ENCODE measurements at places on chromosomes 16 and 17. TPM values are rescaled to one million over a fixed set of nuclear protein-coding genes. Genes with fewer than 3 reads are reported as not detected.

DNA sequence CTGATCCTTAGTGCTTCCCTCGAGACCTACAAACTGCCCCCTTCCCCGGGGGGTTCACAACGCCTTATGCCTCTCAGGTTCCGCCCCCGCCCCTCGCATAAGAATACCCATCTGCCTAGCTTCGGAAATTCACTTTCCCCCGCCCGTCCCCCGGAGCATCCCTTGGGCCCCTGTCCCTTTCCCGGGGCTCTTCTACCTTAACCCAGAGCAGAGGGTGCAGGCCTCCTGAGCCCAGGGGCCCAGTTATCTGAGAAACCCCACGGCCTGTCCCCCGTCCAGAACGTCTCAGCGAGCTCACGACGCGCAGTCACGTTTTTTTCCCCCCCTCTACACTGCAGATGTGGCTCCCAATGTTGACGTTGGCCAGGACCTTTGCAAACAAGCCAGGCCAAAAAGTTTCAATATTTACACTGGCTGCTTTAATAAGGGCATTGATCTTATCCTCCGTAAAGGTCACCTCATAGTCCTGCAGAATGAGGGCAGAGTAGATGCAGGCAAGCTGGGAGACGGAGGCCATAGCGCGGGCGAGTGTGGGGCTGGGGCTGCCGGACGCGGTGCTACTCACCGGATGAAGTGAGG, 1.4 kb upstream of the NBR1 start:
- peak; percentile 46 for DNase-seq
- H3K4me1 ChIP-seq: peaks cover 23% of the 10 kb centered on the region
- H3K4me3 ChIP-seq: peak overlapping the region; percentile 89
- peak overlapping the region; percentile 99 for H3K27ac ChIP-seq
- no peaks in the 10 kb centered on the region for H3K36me3 ChIP-seq
- H3K27me3 ChIP-seq: no peaks in the 10 kb centered on the region

- no peaks in the 10 kb centered on the region for H3K36me3 ChIP-seq
- DNase-seq: no peak
- H3K4me1 ChIP-seq: no peaks in the 10 kb centered on the region
- no peaks in the 10 kb centered on the region for H3K27me3 ChIP-seq
- no peak overlapping the region for H3K4me3 ChIP-seq
- no peak overlapping the region for H3K27ac ChIP-seq
Observed at GRCh38 chr17:21352981-21353265, 23.2 kb upstream of the KCNJ12 start.

DNA sequence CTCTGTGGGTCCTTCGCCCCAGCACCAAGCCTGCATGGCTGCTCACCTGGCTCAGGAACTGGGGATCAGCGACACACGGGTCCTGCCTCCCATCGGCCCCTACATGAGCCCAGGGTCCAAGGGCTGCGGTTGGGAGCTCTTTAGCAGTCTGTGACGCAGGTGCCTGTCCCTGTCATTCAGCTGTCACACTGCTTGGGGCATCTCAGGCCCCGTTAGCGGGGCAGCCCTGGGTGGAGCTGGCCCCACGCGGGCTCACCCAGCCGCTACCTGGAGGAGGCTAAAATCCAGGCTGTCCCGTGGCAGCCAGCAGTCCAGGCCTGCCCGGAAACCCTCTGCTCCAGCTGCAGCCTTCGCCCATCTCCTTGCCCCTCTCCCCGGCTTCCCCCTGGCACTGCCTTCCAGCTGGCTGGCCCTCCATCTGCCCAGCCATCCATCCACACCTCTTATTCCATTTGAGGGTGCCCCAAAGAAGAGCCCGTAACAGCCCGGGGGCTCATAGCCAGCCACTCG, 3.3 kb downstream of the GCGR start:
- no peak overlapping the region for H3K4me3 ChIP-seq
- H3K27me3 ChIP-seq: no peaks in the 10 kb centered on the region

DNA sequence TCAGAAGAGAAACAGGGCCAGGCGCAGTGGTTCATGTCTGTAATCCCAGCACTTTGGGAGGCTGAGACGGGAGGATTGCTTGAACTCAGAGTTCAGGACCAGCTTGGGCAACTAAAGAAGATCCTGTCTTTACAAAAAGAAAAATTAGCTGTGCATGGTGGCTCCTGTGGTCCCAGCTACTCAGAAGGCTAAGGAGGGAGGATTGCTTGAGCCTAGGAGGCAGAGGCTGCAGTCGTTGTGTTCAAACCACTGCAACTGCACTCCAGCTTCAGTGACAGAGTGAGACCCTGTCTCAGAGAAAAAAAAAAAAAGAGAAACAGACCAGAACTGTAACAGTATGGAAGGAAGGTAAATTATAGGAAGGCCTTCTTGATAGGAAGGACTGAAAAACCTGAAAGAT, 10.3 kb downstream of the ARL4D start:
- no peak overlapping the region for H3K4me3 ChIP-seq
- peaks cover 4% of the 10 kb centered on the region for H3K4me1 ChIP-seq
- no peaks in the 10 kb centered on the region for H3K27me3 ChIP-seq
- no peak for DNase-seq
- no peak overlapping the region for H3K27ac ChIP-seq

KRTAP4-5 gene
- total RNA-seq: not detected

- no peaks in the 10 kb centered on the region for H3K36me3 ChIP-seq
- DNase-seq: no peak
- no peak overlapping the region for H3K4me3 ChIP-seq
- H3K27ac ChIP-seq: no peak overlapping the region
- H3K4me1 ChIP-seq: no peaks in the 10 kb centered on the region
- peaks cover 2% of the 10 kb centered on the region for H3K27me3 ChIP-seq
Observed at GRCh38 chr17:49958723-49959122, 10.3 kb upstream of the DLX4 start.

- H3K4me3 ChIP-seq: no peak overlapping the region
- H3K27ac ChIP-seq: no peak overlapping the region
- no peak for DNase-seq
Observed at GRCh38 chr17:11880714-11881113, 116.6 kb downstream of the ZNF18 start.

DNA sequence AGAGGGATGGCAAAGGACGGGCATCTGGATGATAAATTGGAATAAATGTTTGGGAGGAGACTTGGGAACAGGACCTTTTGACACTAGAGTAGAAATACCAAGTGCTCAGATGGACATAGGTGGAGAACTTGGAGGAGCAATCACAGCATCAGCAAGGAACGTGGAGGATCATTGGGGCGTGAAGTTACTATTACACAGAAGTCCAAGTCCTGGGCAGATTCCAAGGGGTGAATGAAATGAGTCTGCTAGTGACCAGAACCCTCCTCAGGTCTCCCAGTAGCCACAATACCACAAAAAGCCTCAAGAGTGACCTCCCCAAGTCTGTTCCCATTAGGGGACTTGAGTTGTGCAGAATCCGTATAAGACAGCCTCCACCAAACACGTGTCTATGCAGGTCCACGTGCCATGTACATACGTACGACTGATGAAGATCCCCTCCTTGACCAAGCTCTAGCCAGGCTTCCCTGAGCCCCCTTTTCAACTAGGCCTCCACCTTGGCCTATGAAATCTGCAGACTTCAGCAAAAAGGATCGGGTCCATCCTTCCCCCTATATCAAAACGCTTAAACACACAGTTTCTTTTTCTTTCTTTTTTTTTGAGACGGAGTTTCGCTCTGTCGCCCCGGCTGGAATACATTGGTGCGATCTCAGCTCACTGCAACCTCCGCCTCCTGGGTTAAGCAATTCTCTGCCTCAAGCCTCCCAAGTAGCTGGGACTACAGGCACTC, 2.2 kb downstream of the C17orf67 start:
- H3K4me1 ChIP-seq: peaks cover 7% of the 10 kb centered on the region
- DNase-seq: no peak
- H3K27me3 ChIP-seq: no peaks in the 10 kb centered on the region
- H3K4me3 ChIP-seq: no peak overlapping the region
- H3K27ac ChIP-seq: no peak overlapping the region

- no peaks in the 10 kb centered on the region for H3K36me3 ChIP-seq
- H3K27ac ChIP-seq: no peak overlapping the region
- DNase-seq: no peak
- H3K4me3 ChIP-seq: no peak overlapping the region
Observed at GRCh38 chr16:24645739-24646645, 83.5 kb upstream of the TNRC6A start.

DNA sequence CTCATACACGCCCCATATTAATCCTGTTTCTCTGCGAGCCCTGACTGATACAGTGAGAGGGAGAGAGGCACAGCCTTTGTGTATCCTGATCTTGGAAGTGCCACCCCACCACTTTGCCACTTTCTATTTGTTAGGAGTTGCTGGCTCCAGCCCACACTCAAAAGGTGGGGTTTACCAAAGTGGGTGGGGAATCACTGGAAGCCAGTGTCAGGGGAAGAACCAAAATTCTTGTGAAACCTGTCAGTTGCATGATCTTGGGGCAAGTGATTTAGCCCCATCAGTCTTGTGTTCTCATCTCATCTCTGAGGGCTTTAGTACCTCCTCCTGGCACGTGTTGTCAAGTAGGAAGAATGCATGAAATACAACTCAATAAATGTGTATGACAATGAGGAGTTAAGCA, 119.5 kb downstream of the SOX9 start:
- H3K36me3 ChIP-seq: no peaks in the 10 kb centered on the region
- H3K4me1 ChIP-seq: no peaks in the 10 kb centered on the region
- no peak overlapping the region for H3K4me3 ChIP-seq
- no peak overlapping the region for H3K27ac ChIP-seq
- H3K27me3 ChIP-seq: no peaks in the 10 kb centered on the region
- no peak for DNase-seq

GRCh38 chr16:57413733-57414132, 9.2 kb downstream of the CCL17 start:
- no peak overlapping the region for H3K4me3 ChIP-seq
- peaks cover 14% of the 10 kb centered on the region for H3K4me1 ChIP-seq
- H3K27me3 ChIP-seq: no peaks in the 10 kb centered on the region

GRCh38 chr17:15479703-15480102, 12.3 kb upstream of the CDRT4 start:
- no peaks in the 10 kb centered on the region for H3K27me3 ChIP-seq
- no peak for DNase-seq
- no peak overlapping the region for H3K27ac ChIP-seq
- no peaks in the 10 kb centered on the region for H3K4me1 ChIP-seq
- H3K4me3 ChIP-seq: no peak overlapping the region

DNA sequence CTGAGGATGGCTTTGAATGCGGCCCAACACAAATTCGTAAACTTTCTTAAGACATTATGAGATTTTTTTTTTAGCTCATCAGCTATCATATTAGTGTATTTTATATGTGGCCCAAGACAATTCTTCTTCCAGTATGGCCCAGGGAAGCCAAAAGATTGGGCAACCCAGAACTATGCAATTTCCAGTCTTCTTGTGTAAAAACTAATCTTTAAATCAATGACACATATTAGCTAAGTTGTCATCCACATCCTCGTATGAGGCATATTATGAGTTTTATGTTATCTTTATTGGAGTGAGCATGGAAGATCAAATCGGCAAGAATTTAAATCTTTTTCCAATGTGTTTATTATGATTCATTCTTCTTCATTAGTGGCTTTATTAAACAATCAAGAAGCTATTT, 198.6 kb upstream of the HSBP1 start:
- no peak overlapping the region for H3K27ac ChIP-seq
- H3K36me3 ChIP-seq: no peaks in the 10 kb centered on the region
- H3K27me3 ChIP-seq: no peaks in the 10 kb centered on the region

NRN1L gene
- 4.2 TPM for total RNA-seq

DNA sequence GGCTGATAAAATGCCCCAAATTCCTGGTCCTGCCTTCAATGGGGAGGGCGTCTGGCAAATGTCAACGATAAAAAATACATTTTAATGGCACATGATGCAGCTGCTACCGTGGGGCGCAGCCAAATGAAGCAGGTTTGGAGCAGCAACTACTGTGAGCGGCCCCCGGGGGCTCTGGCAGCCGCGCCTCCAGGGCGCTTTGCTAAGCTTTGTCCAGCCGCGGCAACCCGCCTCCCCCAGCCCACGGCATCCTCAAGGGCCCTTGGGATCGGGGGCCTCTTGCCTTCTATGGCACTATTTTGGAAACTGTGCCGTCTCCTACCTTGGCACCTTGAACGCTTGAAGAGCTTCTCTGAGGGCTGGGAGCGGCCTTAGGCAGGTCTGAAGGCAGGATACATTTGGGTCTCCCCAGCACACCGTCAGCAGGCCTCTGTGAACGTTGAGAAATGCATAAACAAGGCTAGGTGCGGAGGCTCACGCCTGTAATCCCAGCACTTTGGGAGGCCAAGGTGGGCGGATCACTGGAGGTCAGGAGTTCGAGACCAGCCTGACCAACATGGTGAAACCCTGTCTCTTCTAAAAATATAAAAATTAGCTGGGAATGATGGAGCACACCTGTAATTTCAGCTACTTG, 25.1 kb downstream of the TBX4 start:
- H3K27me3 ChIP-seq: no peaks in the 10 kb centered on the region
- H3K4me1 ChIP-seq: no peaks in the 10 kb centered on the region
- no peaks in the 10 kb centered on the region for H3K36me3 ChIP-seq
- H3K27ac ChIP-seq: no peak overlapping the region
- H3K4me3 ChIP-seq: no peak overlapping the region

DNA sequence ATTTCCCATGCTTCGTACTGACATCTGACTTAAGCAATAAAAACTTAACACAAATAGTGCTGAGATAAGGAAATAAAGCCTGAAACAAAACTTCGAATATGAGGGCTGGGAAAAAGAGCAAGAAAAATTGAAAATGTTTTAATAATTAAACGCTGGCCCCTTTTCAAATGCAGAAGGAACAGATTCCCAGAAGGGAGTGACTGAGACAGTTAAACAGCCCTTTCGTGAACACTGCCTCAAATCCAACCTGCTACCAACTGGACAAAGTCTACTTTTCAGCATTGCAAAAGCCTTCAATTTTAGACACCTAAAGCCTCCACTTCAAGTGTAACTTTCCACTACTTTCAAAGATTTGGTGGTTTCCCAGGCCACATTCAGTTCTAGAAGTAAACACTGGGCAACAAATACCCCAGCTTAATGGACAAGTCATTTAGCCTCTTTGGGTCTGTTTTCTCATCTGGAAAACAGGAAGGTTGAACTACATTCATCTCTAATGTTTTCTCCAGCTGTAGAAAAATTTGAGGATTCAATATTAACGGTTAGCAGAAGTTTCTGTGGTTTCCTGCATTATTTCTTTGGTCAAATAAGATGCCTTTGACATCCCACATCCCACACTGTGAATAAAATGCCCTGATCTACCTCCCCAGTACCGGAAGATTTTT, 11.8 kb downstream of the RFFL start:
- peaks cover 6% of the 10 kb centered on the region for H3K4me1 ChIP-seq
- DNase-seq: no peak
- no peak overlapping the region for H3K4me3 ChIP-seq
- H3K27me3 ChIP-seq: no peaks in the 10 kb centered on the region
- no peaks in the 10 kb centered on the region for H3K36me3 ChIP-seq
- no peak overlapping the region for H3K27ac ChIP-seq

DNA sequence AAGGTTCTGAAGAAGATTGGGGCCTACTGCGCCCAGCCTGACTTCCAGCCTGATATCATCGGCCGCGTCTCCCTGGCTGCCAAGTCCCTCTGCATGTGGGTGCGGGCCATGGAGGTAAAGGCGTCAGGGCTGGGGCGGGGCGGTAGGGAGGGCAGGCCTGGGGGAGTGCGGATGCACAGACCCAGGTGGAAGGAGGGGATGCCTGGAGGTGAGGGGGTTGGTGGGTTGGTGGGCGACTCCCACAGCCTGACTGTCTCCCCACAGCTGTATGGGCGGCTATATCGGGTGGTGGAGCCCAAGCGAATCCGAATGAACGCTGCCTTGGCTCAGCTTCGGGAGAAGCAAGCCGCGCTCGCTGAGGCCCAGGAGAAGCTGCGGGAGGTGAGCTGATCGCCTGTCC, 26.8 kb upstream of the KDM6B start:
- no peaks in the 10 kb centered on the region for H3K4me1 ChIP-seq
- no peaks in the 10 kb centered on the region for H3K36me3 ChIP-seq
- H3K4me3 ChIP-seq: no peak overlapping the region
- DNase-seq: no peak
- no peak overlapping the region for H3K27ac ChIP-seq

Measured in testis (tissue), 5 donors.